ENCODE measurements at places on chromosomes 16 and 17. TPM values are rescaled to one million over a fixed set of nuclear protein-coding genes. Genes with fewer than 3 reads are reported as not detected.

Gene HS3ST4
- not detected for total RNA-seq

DNA sequence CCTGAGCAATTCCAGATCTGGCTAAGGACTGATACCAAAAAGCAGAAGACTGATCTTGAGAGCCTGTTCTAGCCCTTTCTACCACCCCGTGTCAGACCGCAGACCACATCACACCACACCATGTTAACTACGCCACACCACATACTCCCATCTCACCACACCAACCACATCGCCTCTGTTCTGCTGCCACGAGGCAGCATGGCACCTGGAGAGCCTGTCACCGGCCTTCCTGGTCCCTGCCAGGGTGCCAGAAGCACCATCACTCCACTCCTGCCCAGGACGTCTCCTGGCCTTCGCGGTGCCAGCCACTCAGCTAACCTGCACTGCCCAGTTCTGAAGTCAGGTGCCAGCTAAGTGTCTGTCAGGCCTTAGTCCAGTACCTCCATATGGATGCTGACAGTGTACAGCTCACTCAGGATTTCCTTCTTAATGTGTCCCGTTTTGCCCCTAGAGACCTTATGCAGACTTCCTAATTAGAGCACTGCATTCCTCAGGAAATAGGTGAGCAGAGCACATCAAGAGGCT lies 37.2 kb upstream of the BCAR1 start:
- H3K27ac ChIP-seq: no peak overlapping the region
- peaks cover 18% of the 10 kb centered on the region for H3K4me1 ChIP-seq
- no peaks in the 10 kb centered on the region for H3K27me3 ChIP-seq
- peaks cover 14% of the 10 kb centered on the region for H3K36me3 ChIP-seq

Gene CACNG5
- total RNA-seq: not detected

DNA sequence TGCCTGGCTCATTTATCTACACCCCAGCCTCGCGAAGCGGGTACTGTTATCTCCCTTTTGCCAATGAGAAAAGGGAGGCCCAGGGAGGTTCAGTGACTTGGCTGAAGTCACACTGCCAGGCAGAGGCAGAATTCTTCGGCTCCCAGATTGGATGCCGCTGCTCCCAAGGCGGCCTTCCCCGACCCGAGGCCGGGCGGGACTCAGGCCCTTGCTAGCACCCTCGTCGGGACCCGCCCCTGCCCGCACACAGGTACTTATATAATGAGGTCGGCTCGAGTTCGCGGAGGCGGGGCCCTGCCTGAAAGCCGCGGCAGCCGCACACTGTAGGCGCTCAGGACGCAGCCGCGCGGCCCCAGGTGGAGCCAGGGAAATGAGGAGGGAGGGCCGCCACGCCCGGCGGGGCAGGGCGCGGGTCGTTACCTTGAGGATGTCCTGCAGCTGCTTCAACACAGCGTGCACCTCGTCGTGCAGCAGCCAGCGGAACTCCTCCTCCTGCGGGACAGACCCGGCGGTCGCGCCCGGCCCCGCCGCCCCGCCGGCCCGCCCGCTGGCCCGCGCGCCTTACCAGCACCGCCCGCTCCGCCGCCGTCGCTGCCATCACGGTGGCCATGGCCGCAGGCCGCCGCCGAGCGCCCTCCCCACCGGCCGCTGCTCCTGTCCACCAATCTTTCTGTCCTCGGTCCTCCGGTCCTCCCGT lies at the start of gene ROGDI:
ROGDI (minus strand) TSS at position 672 of the 697 bp plus-strand sequence; CDS start at position 610, 62 bp downstream.
- DNase-seq: peak; percentile 86
- H3K4me1 ChIP-seq: peaks cover 18% of the 10 kb centered on the region
- peak within 1 kb of the TSS; percentile 52 for H3K4me3 ChIP-seq

DNA sequence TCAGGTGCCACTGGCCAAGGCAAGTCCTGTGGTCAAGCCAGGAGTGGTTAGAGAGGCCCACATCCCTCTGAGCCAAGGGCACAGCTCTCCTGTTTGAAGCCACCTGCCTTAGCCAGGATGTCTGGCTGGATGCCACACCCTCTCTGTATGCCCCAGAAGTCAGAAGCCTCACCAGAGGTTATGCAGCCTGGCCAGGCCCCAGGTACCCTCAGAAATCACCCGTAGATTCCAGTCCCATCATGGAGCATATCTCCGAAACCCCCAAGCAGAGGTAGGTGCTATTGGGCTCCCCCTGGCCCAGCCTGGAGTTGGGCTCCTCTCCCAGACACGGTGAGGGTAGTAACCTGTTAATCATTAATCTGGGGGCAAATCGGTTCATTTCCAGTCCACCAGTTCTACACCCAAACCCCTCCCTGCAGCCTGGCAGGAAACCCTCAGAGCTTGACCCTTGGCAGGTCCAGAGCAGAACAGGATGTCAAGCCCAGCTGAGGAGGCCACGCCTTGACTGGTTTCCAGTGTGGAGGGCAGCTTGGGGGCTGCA lies 60.6 kb upstream of the TMEM97 start:
- no peak overlapping the region for H3K27ac ChIP-seq
- H3K4me1 ChIP-seq: no peaks in the 10 kb centered on the region
- no peaks in the 10 kb centered on the region for H3K36me3 ChIP-seq
- DNase-seq: no peak
- H3K27me3 ChIP-seq: no peaks in the 10 kb centered on the region

DNA sequence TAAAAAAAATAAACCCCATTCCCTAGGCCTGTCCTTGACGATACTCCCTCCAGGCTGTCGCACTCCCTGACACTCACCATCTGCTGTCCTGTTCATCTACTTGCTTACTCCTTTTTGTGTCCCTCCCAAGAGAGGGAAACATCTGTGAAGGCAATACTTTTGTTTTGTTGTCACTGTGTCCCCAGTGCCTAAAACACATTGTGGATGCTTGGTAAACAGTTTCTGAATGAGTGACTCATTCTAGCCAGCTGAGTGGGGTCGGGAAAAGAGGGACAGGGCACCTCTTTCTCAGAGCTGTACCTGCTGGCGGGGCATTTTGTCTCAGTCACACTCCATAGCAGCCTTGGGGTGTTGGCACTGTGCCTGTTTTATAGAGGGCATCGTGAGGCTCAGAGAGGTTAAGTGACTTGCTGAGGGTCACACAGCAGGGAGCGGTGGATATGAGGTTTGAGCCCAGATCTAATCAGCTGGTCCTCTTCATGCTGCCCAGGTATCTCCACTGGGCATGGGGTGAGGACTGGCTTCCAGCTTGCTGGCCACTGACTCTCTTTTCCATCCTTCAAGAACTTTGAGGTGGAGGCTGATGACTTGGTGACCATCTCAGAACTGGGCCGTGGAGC lies 15.6 kb downstream of the MAP2K3 start:
- H3K4me1 ChIP-seq: peaks cover 5% of the 10 kb centered on the region
- peaks cover 66% of the 10 kb centered on the region for H3K36me3 ChIP-seq
- no peaks in the 10 kb centered on the region for H3K27me3 ChIP-seq
- H3K4me3 ChIP-seq: no peak overlapping the region
- DNase-seq: no peak

DNA sequence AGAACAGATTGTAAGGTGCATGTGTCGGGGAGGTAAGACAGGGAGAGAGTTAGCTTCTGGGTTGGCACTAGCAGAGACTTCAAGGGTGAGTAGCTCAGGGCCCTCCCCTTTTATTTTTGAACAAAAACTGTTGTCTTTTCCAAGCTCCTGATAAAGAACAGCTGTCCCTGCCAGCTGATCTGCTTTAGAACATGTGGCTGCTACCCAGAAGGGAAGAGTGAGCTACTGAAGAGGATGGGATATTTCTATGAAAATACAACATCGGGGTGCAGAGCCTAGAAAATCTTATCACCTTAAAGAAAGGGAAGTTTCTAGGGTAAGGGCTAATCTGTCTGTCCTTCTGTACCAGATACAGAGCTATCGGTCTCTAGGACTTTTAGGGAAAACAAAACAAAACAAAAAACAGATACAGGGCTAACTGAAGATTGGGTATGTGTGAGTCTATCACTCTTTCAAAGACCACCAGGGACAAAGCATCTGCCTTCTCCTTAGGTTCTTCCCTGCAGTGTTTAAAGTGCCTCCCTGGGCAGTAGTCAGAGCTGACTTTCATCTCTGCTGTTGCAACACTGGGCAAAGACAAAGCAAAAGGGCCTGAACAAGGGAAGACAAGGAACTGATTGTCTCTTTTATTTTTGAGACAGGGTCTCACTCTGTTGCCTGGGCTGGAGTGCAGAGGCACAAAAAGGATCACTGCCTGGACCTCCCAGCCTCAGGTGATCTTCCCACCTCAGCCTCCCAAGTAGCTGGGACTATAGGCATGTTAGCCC lies 5.0 kb upstream of the DHRS13 start:
- DNase-seq: no peak
- no peaks in the 10 kb centered on the region for H3K27me3 ChIP-seq
- H3K4me3 ChIP-seq: no peak overlapping the region
- H3K36me3 ChIP-seq: peaks cover 68% of the 10 kb centered on the region
- H3K27ac ChIP-seq: no peak overlapping the region
- H3K4me1 ChIP-seq: peaks cover 6% of the 10 kb centered on the region

- H3K4me3 ChIP-seq: no peak overlapping the region
- no peak for DNase-seq
- H3K27ac ChIP-seq: no peak overlapping the region
- H3K27me3 ChIP-seq: no peaks in the 10 kb centered on the region
- H3K36me3 ChIP-seq: no peaks in the 10 kb centered on the region
Observed at GRCh38 chr17:64459284-64459747, 10.4 kb downstream of the MILR1 start.

Gene ANKRD13B
- 1.3 TPM for total RNA-seq

DNA sequence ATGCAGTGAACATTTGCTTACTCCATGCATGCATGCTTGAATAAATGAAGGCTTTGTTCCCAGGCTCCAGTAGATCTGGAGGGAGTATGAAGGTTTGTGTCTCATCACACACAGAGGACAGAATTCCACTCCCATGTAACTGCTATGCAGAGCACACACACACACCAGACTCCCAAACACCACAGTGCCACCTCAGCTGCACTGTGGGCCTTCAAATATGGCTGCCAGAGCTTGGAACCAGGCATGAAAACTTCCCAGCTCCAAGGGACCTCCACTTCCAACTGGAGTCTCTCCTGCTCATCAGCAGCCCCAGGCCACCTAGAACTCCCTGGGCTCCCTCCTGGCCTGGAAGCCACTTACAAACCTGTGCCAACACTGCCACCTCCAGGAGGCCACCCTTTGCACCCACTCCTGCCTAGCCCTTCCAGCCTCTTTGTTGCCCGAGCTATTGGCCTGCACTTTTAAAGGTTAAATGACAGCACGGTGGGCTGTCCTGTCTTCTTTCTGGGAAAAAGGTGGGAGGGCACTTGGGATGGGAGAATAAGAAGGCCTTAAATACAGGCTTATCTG lies 151.2 kb downstream of the ZNF423 start:
- no peaks in the 10 kb centered on the region for H3K27me3 ChIP-seq
- H3K4me3 ChIP-seq: no peak overlapping the region
- no peak overlapping the region for H3K27ac ChIP-seq
- no peaks in the 10 kb centered on the region for H3K36me3 ChIP-seq

Gene FCSK
- total RNA-seq: 42.8 TPM

DNA sequence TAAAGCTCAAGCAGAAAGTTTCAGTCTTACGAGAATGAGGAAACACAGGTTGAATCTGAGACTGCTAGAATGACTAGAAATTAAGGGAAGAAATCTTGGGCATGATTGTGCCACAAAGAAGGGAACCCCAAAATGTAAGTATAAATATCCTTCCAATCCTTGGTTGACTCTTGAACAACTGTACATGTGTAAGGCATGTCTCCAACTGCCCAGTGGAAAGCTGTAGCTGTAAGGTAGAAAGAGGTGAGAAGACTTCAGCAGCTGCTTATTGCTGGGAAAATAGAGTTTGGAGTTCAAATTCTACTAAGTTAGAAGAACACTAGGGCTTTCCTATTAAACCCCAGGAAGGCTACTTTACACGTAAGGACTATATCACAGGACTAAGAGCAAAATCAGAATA lies 59.7 kb upstream of the NACA2 start:
- no peaks in the 10 kb centered on the region for H3K36me3 ChIP-seq
- no peak overlapping the region for H3K27ac ChIP-seq
- no peak overlapping the region for H3K4me3 ChIP-seq
- H3K4me1 ChIP-seq: no peaks in the 10 kb centered on the region
- no peaks in the 10 kb centered on the region for H3K27me3 ChIP-seq

- H3K4me1 ChIP-seq: peaks cover 14% of the 10 kb centered on the region
- peak; percentile 77 for DNase-seq
- no peak within 1 kb of the TSS for H3K4me3 ChIP-seq
- peak within 1 kb of the TSS; percentile 26 for H3K27ac ChIP-seq
- no peaks in the 10 kb centered on the region for H3K27me3 ChIP-seq
Observed at GRCh38 chr17:31858642-31859486, at the start of gene COPRS. TSS of gene COPRS (minus strand) at chr17:31859244. CDS start at chr17:31859199, 45 bp downstream.

Gene RHBDF2
- total RNA-seq: 62.2 TPM

Gene SMYD4
- 31.2 TPM for total RNA-seq

DNA sequence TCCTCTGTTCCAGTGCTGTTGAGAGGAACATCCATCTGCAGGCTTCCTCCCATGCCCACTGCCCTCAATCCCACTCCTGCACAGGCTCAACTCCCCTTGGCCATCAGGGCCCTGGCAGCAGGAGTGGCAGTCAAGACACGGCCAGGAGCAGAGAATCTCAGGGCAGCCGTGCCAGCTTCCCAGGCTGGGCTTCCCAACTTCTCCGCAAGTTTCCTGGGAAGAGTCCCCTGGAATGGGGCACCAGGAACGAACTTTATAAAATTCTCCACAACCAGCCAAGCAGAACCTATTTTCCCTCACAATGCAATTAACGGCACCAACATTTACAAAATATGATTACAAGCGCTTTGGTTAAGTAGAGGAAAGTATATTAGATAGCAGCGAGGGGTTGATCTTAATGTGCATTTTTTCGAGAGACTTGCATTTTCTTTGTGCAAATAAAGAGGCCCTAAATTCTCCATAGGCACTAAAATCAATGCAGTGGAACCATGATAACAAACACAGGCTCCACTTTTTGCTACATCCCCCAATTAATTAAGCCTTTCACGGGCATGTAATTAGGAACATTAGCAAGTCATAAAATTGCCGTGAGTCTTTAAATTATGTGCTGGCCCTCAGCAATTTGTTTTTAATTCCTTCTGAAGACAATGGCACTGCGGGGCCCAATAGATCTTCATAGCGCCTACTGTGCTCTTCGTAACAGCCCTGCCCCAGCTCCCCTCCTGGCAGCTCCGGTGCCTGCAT lies 99.9 kb upstream of the LHX1 start:
- no peaks in the 10 kb centered on the region for H3K36me3 ChIP-seq
- no peak overlapping the region for H3K4me3 ChIP-seq
- no peaks in the 10 kb centered on the region for H3K4me1 ChIP-seq
- DNase-seq: no peak

Gene GRB2
- 133 TPM for total RNA-seq

Gene GCGR
- not detected for total RNA-seq

DNA sequence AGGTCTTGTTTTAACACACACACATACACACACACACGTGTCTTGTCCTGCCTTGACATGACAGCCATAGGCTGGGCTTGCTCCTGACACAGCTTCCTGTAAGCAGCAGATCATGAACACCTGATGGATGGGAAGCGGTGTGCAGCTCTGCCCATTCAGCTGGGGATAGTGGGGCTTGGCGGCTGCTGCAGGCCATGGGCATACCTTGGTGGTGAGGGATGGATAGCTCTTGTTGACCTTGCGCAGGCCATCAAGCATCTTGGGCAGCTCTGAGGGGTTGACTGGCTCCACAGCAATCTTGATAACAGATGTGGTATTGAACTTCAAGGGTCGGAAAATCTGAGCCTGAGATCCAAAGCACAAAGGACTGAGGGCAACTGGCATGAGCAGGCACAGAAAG lies 12.0 kb downstream of the HIGD1B start:
- DNase-seq: no peak
- H3K4me1 ChIP-seq: no peaks in the 10 kb centered on the region
- H3K36me3 ChIP-seq: peaks cover 84% of the 10 kb centered on the region
- H3K27me3 ChIP-seq: no peaks in the 10 kb centered on the region
